A549 treated with Mapracorat at 1 μM for 4 hours (cell line): ENCODE measurements at places on chromosomes 11 and 22. TPM values are rescaled to one million over a fixed set of nuclear protein-coding genes. Genes with fewer than 3 reads are reported as not detected.

Gene CTR9
- 21.2 to 24.7 TPM (median 23.8 TPM) in 5 replicates for total RNA-seq

Gene RAB39A
- 0.28 to 0.62 TPM (median 0.42 TPM) in 5 replicates for total RNA-seq

Gene ADSL
- total RNA-seq = 91.3 to 98.4 TPM (median 92.6 TPM) in 5 replicates

Gene SEPTIN3
- 1.0 to 1.4 TPM (median 1.2 TPM) in 5 replicates for total RNA-seq

Gene PTPRCAP
- total RNA-seq = 0.24 to 0.72 TPM (median 0.29 TPM) in 4 of 5 replicates, not detected in the other

Gene XKR3
- total RNA-seq = not detected in 5 replicates

Gene NUP98
- total RNA-seq = 58.6 to 74.2 TPM (median 66.4 TPM) in 5 replicates

Gene ABTB2
- 28.4 to 45.9 TPM (median 38.6 TPM) in 5 replicates for total RNA-seq

Gene ARL14EP
- 10.9 to 14.5 TPM (median 12.7 TPM) in 5 replicates for total RNA-seq

Gene KRTAP5-1
- not detected in 5 replicates for total RNA-seq

Gene CRYBB3
- total RNA-seq = not detected in 5 replicates

Gene NPTXR
- total RNA-seq = 8.6 to 10.9 TPM (median 9.9 TPM) in 5 replicates

Gene GDPD4
- total RNA-seq = not detected in 5 replicates

Gene DKK3
- 14.9 to 22.7 TPM (median 19.3 TPM) in 5 replicates for total RNA-seq

Gene KCNK4
- not detected in 5 replicates for total RNA-seq

Gene ART1
- not detected in 5 replicates for total RNA-seq

Gene LDHAL6A
- total RNA-seq = not detected in 5 replicates

Gene STX5
- 19.5 to 24.9 TPM (median 24.1 TPM) in 5 replicates for total RNA-seq

Gene KCNQ1OT1
- 0.04 to 0.08 TPM (median 0.06 TPM) in 5 replicates for total RNA-seq

Gene STX3
- 21.4 to 28.3 TPM (median 26.8 TPM) in 5 replicates for total RNA-seq

Gene TUB
- 5.0 to 6.9 TPM (median 6.4 TPM) in 5 replicates for total RNA-seq

Gene CRACR2B
- total RNA-seq = 4.0 to 6.3 TPM (median 5.2 TPM) in 5 replicates

Gene PGA5
- total RNA-seq = not detected in 5 replicates

Gene FAM111B
- 6.8 to 7.8 TPM (median 7.0 TPM) in 5 replicates for total RNA-seq

Gene C11orf91
- 1.4 to 2.0 TPM (median 1.5 TPM) in 5 replicates for total RNA-seq

Gene ZNF280B
- 1.0 to 1.8 TPM (median 1.4 TPM) in 5 replicates for total RNA-seq

Gene LRRC55
- total RNA-seq = not detected in 5 replicates

Gene CADM1
- total RNA-seq = 19.8 to 23.7 TPM (median 22.2 TPM) in 5 replicates

Gene MS4A12
- total RNA-seq = not detected in 5 replicates

Gene PKNOX2
- 0.11 TPM in 1 of 5 replicates, not detected in the others for total RNA-seq

Gene LIF
- 20.1 to 35.3 TPM (median 30.0 TPM) in 5 replicates for total RNA-seq

Gene RAD9A
- 21.8 to 35.3 TPM (median 28.7 TPM) in 5 replicates for total RNA-seq

Gene IFITM2
- total RNA-seq = 57.0 to 66.9 TPM (median 63.2 TPM) in 5 replicates

Gene ASCL2
- 0.09 TPM in 1 of 5 replicates, not detected in the others for total RNA-seq

Gene LRRN4CL
- total RNA-seq = 0.06 to 0.24 TPM (median 0.09 TPM) in 4 of 5 replicates, not detected in the other

Gene C22orf42
- not detected in 5 replicates for total RNA-seq

Gene ZNF202
- 8.1 to 9.4 TPM (median 8.8 TPM) in 5 replicates for total RNA-seq

Gene SLC35F2
- 39.6 to 48.7 TPM (median 41.6 TPM) in 5 replicates for total RNA-seq

Gene TRIM49
- total RNA-seq = 0.09 to 0.14 TPM in 2 of 5 replicates, not detected in the others

Gene NXPE4
- total RNA-seq = not detected in 5 replicates

Gene NFAM1
- not detected in 5 replicates for total RNA-seq

Gene CD3E
- not detected in 5 replicates for total RNA-seq

Gene TRIOBP
- 26.5 to 37.8 TPM (median 33.8 TPM) in 5 replicates for total RNA-seq

Gene ALDH3B2
- not detected in 5 replicates for total RNA-seq

Gene KCNJ5
- 0.08 TPM in 1 of 5 replicates, not detected in the others for total RNA-seq
